NCI-H1105 treated with DMSO at 0.1 percent for 48 hours (cell line): ENCODE measurements at places on chromosomes 5 and 9.

DNA sequence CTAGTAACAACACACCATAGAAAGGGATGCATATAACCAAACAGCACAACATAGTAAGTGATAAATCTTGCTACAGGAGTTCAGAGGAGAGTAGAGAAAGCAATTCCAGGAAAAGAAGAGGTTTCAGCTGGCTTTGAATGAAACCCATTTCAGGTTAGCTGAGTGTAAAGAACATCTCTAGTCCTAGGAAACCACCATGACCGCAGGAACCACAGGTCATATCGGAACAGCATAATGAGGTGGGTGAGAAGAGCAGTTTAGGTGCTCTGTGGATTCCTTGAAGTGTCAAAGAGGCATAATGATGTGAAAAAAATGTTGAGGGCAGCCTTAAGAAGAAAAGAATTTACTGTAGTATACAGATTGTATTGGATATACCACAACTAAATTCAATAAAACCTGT is 507.5 kb downstream of the MTRR start:
- no peak for DNase-seq

DNA sequence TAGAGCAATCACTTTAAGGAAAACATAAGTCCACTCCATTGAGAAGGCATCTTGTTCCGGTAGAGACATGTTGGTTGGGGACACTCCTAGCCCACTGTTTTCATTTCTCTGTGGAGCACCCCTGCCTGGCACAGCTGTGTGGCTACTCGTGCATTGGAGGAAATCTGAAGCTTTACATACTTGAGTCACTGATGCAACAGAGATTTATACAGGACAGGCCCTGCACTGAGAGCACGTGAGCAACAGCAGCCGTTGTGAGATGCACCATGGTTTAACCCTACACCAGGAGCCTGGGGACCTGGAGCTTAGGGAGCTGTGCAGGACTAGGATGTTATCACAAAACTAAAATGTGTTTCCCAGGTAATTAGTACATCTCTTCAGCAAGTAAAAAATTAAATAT is 230.7 kb upstream of the IRX1 start:
- no peak for DNase-seq

- DNase-seq: no peak
These were observed 53.2 kb downstream of the UBAP2 start for GRCh38 chr9:33995449-33995848.

GRCh38 chr5:170848033-170848432 is 13.8 kb upstream of the RANBP17 start:
- no peak for DNase-seq

DNA sequence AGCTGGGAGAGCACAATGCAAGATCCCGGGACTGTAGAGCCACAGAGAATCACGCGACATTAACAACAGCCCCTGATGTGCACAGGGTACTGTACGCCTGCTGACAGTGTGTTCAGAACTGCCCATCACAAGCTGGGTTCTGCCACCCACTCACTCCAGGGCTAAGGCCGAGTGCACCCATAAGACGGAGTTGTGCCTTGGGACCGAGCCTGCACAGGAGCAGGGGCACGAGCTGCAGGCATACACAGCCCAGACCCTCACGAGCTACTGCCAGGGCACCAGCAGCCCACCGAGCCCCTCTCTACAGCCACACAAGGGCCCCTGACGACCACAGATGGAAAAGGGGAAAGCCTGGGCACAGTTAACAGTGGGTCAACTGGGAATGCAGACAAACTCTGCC is 67.8 kb downstream of the CAMSAP1 start:
- no peak for DNase-seq

GRCh38 chr9:8401961-8402705 is 602.6 kb upstream of the DMAC1 start:
- DNase-seq: no peak

DNA sequence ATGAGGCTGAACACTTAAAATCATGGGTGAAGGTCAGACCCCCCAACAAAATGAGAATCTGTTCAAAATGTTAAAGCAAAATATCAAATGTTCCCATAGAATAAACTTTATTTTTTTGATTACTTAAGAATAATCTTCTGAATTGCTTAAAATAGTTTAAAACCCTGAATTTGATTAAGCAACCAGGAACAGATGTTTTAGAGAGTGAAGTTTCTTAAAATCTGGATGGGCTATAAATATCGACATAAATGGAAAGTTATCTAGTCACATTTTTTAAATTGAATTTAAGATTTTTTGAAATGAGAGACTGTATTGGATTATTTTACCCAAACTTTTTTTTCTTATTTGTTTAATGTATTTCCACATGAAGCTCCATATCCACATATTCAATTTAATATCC is 98.5 kb downstream of the ADAMTS12 start:
- no peak for DNase-seq

DNA sequence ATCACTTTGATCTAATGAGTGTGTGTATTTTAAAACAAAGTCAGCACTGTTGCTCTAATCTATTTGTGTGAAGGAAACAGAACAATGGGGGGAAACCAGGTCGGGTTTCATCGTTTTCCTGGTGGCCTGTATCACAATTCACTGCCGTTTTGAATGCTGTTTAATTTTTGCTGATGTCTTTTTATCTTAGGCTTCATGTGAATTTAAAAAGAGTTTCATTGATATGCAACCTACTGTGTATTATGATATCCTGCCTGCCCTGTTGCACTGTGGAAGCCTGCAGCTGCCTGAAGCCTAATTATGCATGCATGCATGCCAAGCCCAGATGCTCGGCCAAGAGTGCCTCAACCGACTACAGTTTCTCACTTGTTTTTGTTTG is 307.5 kb downstream of the ZNF608 start:
- peak; percentile 65 for DNase-seq

DNA sequence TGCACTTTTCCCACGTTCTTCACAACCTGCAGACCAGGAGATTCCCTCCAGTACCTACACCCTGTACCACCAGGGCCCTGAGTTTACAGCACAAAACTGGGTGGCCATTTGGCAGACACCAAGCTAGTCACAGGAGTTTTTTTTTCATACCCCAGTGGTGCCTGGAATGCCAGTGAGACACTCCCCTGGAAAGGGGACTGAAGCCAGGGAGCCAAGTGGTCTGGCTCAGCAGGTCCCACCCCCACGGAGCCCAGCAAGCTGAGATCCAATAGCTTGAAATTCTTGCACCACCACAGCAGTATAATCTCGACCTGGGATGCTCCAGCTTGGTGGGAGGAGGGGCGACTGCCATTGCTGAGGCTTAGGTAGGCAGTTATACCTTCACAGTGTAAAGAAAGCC is 26.3 kb upstream of the SMC5 start:
- no peak for DNase-seq

DNA sequence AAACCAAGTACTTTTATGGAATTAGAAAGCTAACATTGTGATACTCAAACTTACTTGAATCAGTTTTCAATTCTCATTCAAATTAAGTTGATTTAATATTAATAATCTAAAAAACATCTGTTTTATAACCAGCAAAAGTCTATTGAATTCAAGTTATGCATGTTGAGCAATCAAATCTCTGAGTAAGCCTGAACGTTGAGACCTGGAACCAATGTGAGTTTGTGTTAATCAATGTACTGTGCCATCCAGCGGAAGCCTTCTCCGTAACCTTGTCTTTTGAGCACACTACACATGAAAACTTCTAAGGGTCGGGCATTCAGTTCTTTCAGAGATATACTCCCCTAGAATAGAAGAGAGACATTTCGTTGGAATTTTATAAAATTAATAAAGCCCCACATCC is 25.9 kb downstream of the SAR1B start:
- no peak for DNase-seq

DNA sequence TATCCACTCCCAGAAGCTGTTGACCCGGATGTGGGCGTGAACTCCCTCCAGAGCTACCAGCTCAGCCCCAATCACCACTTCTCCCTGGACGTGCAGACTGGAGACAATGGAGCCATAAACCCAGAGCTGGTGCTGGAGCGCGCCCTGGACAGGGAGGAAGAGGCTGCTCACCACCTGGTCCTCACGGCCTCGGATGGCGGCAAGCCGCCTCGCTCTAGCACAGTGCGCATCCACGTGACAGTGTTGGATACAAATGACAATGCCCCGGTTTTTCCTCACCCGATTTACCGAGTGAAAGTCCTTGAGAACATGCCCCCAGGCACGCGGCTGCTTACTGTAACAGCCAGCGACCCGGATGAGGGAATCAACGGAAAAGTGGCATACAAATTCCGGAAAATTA is 834 bp downstream of the PCDHGA8 start:
- DNase-seq: no peak

DNA sequence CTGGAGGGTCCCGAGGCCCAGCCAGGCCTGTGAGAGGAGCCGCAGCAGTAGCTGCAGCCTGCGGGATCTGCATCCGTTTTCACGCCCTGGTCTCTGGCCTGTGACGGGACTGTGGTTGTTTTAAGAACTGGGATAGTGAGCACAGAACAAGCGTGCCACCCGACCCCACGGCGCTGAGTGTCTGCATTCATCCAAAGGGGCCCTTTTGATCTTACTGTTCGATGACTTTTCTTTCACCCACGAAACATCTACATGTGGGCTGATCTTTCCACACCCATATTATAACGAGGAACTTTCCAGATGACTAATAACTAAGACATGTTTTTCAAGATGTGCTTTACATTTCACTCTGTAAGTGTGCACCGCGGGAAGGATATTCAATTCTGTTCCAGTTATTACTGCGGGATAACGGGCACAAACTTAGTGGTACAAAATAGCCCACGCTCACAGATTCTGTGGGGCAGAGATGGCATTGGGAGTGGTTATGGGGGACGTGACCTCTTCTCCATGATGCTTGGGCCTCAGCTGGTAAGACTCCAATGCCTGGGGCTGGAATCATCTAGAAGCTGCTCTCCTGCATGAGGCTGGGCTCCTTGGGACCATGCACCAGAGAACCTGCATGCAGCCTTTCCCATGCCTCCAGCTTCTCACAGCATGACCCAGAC is 165.0 kb downstream of the SYK start:
- no peak for DNase-seq

- DNase-seq: no peak
These were observed 59.5 kb downstream of the RPS6 start for GRCh38 chr9:19320495-19320894.

DNA sequence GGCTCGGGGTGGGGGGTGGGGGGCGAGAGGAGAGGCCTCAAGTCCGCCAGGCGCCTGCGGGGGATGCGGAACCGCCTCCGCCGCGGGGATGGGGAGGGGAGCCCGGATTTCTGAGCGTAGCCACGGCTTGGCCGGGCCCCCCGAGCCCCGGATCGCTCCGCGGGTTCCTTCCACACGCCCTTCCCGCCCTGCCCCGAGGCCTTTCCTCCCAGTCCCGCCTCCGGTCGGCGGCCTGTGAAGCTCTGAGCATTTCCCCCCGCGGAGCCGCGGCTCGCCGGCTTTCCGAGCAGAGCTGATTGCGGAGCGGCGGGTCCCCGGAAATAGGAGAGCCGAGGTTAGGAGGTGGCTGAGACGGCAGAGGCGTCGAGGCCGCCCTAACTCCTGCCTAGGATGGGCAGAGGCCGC is 6.1 kb downstream of the IRX4 start:
- no peak for DNase-seq

GRCh38 chr5:113776832-113777525 is 263.5 kb downstream of the YTHDC2 start:
- DNase-seq: no peak

GRCh38 chr9:91689006-91689405 is 261.0 kb downstream of the ROR2 start:
- no peak for DNase-seq

- DNase-seq: no peak
These were observed 935.7 kb upstream of the NUDT12 start for GRCh38 chr5:104498281-104498680.

GRCh38 chr5:58999804-59000203 is 416.9 kb downstream of the RAB3C start:
- DNase-seq: no peak

- no peak for DNase-seq
These were observed 43.6 kb upstream of the FBXW11 start for GRCh38 chr5:172050080-172050479.

- DNase-seq: no peak
These were observed 6.5 kb upstream of the TBC1D9B start for GRCh38 chr5:179914032-179914755.

GRCh38 chr5:67081261-67081660 is 115.3 kb downstream of the CD180 start:
- DNase-seq: no peak

GRCh38 chr5:69011910-69012309 is 81.9 kb upstream of the SLC30A5 start:
- DNase-seq: no peak

DNA sequence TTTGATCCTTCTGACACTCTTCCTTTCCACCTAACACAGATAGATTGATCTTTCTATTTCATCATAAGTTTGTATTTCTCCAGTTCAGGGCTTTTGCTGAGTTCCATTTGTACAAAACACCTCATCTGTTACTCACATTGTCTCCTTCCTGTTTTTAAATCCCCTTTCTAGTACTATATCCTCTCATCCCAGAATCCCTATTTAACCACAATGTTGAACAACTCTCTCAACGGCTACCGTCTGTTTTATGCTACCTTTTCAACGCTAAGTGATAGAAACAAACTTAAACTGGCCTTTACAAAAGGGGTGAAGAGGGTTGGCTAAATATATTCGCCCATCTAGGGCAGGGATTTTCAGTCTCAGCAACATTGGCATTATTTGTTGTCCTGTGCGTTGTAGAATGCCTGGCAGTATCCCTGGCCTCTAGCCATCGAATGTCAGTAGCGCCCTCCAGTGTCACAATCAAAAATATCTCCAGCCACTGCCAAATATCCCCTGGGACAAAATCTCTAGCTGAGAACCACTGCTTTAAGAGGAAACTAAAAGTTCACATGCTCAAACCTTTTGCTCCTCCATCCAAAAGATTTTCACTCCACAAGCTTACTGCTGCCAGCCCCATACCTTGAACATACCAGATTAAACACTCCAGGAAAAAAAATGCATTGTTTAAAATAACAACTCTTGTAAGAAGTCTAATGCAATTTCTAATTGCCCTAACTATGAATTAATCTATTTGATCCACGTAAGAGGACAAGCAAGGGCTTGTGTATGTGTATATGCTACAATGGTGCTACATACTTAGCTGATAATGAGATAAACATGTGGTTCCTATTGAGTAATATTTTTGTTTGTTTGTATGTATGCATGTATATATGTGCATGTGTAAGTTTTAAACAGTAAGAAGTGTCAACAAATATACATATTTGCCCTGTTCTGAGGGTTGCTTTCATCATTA is 344.0 kb downstream of the PTPRD start:
- peak; percentile 52 for DNase-seq

GRCh38 chr9:22241024-22241423 is 205.6 kb upstream of the DMRTA1 start:
- DNase-seq: no peak

GRCh38 chr5:126961702-126962101 is 68.7 kb downstream of the MARCHF3 start:
- peak; percentile 71 for DNase-seq

GRCh38 chr5:143870871-143871632 is 59.1 kb downstream of the HMHB1 start:
- DNase-seq: no peak

GRCh38 chr5:58649716-58650115 is 66.8 kb downstream of the RAB3C start:
- DNase-seq: no peak

DNA sequence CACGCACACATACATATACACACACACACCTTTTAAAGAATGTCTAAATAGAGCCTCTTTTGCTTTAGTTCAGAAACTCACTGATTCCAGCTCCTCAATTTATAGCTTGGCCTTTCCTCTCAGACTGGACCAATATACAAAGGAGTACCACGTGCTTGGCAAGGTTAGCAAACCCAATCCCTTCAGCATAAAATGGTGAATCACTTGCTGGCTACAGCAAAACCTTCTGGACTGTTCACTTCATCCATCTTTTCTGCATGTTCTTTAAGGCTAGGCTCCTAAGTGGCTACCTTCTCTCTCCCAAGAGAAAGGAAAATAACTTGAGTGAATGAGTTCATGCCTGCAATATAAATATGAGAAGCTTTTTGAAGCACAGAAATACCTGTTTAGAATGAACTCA is 109.7 kb downstream of the LPAR1 start:
- no peak for DNase-seq
